A549 (cell line): ENCODE measurements at places on chromosomes 5 and 9.
A peak's percentile ranks its signal among the peaks of the same experiment; 100 is the strongest.

DNA sequence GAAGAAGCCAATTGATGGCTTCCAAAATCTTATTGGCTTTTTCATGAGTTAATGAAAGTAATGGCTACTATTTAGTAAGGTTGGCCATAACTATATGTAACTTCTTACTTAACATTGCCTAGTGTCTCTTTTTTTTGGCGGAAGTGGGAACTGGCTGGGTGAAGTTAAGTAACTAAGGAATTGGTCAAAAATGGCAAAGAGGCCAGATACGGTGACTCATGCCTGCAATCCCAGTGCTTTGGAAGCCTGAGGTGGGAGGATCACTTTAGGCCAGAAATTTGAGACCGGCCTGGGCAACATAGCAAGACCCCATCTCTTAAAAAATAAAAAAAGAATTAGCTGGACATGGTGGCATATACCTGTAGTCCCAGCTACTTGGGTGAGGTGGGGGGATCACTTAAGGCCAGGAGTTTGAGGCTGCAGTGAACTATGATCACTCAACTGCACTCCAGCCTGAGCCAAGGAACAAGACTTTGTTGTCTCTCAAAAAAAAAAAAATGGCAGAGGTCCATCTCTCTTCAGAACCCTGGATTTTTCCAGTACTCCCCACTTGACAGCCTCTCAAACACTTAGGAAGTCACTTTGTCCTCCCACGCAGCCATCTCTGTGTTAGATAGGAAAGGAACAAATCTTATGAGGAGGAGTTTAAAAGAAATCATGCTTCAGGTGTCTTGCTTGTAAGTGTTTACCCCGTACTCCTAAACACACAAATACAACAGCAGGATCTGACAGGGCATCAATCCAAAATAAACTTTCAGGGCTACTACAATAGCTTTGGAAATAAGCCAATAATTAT is 75.7 kb downstream of the TEK start:
- DNase-seq: no peak

- DNase-seq: no peak
Observed at GRCh38 chr5:35988529-35988928, 2.7 kb downstream of the UGT3A1 start.

DNA sequence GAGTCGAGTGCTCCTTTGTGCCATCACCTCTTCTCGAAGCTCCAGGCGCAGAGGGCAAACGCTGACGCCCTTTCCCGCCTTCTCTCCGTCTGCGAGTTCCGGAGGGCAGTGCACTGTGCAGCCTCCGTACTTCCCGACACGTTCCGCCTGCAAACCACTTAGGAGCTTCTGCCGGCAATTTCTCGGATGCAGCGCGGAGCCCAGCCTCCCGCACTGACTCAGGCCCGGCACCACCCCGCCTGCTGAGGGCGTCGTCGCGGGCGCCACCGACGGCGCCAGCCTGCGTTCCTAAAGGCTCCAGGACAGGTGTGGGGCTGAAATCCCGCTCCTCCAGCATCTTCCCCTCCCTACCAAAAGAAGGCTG is 9.3 kb upstream of the TRIM36 start:
- DNase-seq: no peak

- no peak for DNase-seq
Observed at GRCh38 chr9:27280860-27281259, 16.1 kb downstream of the EQTN start.

DNA sequence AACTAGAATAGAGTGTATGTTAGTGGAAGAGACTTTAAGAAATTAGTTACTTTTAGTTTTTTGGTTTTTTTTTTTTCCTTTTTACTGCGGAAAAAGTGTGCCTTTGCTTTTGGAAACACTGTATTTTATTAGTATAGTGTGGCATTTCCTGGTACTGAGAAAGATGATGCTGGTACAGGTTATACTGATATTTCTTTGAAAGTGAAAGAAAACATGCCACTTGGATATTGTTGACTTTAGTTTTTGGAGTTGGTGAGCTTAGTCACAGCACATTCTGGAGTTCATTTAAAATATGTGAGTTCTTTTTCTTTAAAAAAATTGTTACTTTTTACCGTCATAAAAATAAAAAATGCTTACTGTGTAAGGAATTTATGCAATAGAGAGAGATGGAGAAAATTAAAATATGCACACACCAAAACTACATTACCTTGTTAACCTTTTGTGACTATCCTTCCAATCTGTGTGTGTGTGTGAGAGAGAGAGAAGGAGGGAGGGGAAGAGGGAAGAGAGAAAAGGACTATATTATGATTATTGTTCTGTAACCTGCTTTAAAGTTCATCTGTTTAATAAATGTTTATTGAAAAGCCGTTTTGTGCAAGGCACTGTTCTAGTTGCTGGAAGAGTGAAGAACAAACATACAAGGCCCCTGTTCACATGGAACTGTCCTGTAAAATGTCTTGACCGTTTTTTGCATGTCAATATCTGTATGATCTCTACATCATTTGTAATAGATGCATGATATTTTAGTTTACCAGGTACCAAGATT is 1.9 kb downstream of the UGCG start:
- DNase-seq: no peak

DNA sequence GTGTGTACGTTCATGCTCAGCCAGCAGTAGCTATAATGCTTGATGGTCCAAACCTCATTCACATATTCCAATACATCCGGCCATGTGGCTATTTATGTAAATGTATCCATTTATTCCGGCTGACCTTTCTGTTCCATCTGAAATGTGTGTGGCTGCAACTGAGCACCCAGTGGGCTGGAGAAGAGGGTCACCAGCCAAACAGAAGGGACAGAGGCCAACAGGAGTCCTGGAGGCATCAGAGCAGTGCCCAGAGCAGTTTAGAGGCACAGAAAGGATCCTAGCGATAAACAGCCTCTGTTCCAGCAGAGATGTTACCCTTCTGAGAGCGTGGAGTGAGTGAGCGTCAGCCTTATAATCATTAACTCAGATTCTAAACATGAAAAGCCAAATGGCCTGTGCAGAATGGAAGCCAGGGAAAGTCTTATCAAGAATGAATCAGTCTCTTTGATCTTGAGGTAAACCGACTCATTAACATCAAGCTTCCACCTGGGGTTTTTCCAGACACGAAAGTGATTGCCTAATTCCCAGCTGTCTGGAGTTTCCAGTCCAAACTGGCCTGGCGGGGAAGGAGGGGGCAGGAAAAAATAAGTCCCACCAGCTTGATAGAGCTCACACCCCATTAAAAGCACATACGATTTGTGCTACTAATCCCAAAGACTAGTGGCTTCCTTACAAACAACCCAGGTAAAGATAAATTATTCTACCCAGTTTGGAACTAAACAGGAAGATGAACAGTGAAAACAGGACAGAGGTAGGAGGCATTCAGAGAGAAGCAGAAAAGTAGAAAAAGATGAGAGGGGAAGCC is 55.7 kb downstream of the SUSD1 start:
- DNase-seq: peak; percentile 72

- DNase-seq: no peak
Observed at GRCh38 chr5:157106630-157107461, 2.0 kb downstream of the HAVCR2 start.

DNA sequence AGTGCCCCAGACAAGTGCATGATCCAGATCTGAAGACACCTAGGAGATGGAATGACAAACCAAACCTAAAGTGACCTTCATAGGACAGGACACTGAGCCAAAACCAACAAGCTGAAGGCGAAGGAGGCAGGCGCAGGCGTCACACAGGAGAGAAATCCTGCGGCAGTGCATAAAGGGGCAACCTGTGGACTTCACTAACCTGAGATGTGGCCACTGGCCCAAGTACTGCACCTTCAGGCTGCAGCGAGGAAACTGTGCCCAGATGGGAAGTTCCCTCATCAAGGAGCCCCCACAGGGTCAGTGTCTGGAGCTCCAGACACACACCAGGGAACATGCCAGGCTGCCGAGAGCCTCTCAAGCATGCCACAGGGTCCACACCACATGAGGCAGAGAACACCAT is 3.7 kb downstream of the IPPK start:
- no peak for DNase-seq

GRCh38 chr5:113719549-113719948 is 206.1 kb downstream of the YTHDC2 start:
- no peak for DNase-seq

GRCh38 chr5:101253096-101253495 is 350.0 kb upstream of the ST8SIA4 start:
- no peak for DNase-seq

DNA sequence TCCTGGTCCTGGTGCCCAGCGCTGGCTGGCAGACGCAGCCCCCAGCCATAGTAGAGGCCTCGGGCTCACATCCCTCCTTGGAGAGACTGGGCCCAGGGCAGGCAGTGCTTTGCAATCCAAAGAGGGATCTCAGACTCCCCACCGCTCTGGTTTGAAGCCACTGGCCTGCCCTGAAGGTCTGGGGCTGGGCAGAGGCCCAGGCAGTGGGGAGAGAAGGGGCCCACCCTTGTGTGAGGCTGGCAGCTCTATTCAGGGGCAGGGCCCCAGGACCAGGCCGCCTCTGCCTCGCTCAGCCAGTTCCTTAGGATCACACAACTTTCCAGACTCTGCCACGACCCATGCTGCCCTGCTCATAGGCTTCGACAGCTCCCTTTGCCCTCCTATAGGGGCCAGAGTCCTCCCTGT is 10.7 kb upstream of the SEC16A start:
- DNase-seq: no peak

DNA sequence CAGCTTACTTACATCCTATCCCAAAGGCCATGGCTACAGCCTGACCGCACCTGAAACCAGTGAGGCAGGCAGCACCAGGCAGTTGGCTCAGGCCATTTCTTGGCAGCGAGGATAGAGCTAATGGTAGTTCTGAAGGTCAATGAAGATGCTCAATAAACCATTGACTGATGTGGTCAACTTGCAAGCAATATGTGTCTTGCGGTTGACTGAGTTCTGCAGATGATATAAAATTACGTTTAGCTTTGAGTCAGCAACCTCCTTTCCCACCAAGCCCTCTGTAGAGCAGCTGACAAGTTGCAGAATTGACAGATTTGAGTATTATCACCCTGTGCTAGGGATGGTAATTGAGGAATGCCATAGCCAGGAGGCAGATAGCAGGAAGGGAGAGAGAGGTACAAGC is 189.0 kb upstream of the PUM3 start:
- DNase-seq: no peak

GRCh38 chr5:113505181-113505580 is 8.3 kb upstream of the YTHDC2 start:
- no peak for DNase-seq

- DNase-seq: no peak
Observed at GRCh38 chr9:78612091-78612490, 315.2 kb downstream of the PSAT1 start.

DNA sequence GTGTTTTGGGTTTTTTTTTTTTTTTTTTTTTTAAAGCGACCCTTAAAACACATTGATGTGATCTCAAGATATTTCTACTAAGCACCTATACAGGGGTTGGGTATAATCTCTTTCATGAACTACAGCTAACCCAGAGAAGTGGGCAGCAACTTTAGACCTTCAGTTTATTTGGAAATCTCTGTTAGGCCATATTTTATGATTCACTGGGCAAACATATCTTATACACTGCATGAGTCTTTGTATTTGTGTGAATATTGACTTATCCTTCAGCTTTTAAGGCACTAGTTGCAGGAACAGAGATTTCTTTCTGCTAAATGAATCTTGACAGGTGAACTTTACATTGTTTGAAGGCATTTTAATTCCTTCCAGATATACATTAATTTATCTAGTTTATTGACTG is 194.4 kb downstream of the ARRDC3 start:
- DNase-seq: peak; percentile 32

GRCh38 chr5:179978792-179979191 is 71.1 kb upstream of the TBC1D9B start:
- DNase-seq: no peak

DNA sequence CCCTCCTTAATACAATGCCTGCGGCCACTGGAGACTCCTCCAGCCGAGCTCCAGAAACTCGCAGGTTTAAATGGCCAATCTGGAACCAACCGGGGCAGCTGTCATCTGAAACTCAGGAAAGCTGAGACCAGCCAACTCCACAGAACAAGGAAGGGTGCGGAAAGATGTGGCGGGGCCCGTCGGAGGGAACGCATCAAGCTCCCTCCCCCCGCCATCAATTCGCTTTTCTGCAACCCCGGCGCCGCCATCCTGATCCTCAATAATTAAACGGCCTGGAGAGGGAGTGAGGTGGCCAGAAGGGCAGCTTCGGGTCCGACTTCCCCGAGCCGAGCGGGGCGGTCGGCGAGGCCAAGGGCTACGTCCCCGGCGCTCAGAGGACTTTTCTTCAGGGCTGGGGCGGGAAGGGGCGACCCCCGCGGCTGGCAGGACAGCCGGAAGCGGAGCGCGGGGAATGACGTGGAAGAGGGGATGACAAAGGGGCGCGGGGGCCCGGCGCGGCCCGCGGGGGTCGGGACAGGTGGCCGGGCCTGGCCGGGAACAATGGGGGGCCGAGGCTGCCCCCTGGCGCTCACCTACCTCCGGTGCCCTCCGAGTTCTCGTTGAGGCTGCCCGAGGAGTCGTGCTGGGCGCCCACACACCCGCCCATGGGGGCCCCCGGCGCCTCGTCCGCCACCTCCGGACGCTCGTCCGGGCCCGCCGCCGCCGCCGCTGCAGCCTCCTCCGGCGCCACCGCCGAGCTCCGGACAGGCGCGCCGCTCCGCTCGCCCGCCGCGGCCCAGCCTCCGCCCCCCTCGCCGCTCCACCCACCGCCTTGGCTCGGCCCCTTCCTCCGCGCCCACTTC is at the start of gene UBTD2:
Gene UBTD2, minus strand, starts transcription at position 745 of the 842 bp plus-strand sequence. Its CDS starts 99 bp downstream, at position 646.
- DNase-seq: peak; percentile 81

DNA sequence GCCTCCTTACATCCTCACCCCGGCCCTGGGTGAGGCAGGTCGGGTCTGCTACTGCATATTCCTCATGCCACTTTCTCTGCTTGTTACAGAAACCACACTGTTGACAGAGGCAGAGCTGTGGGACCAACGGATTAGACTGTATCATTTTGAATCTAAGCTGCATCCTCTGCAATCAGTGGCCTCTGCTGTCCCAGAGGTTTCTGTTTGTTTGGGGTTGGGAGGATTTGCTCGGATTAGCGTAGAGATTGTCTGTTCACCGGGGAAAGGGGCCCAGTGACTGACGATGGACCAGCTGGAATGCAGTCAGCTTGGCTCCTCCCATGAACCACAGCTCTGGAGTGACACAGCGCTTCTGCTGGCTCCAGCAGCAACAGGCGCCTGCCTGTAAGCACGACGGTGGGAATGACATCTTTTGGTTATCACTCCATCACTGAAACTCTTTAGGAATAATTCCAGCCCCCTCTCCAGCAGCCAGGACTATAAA is 37.3 kb upstream of the ADRA1B start:
- DNase-seq: peak; percentile 87

DNA sequence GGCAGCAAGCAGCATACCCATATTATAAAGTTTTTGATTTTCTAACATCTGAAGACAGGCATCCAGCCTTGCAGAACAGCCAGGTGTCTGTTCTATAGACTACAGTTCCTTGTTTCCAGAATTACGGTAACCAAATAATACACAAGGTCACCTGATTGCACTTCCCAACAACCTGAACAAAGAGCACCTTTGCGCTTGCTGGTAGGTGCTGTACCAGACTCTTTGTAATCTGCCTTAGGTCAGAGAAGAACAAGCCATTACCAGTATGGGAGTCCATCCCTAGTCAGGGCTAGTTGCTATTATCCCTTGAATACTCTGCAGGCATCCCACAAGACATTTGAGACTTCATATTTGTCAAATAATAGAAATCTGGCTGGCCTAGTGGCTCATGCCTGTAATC is 256.2 kb downstream of the ARRDC3 start:
- no peak for DNase-seq

- DNase-seq: no peak
Observed at GRCh38 chr9:13567833-13568232, 288.3 kb upstream of the MPDZ start.

GRCh38 chr9:129052592-129052991 is 16.2 kb downstream of the MIGA2 start:
- peak; percentile 35 for DNase-seq

GRCh38 chr5:1401536-1402138 is 43.6 kb downstream of the SLC6A3 start:
- DNase-seq: no peak
